ENCODE measurements at places on chromosomes 3 and 15.

DNA sequence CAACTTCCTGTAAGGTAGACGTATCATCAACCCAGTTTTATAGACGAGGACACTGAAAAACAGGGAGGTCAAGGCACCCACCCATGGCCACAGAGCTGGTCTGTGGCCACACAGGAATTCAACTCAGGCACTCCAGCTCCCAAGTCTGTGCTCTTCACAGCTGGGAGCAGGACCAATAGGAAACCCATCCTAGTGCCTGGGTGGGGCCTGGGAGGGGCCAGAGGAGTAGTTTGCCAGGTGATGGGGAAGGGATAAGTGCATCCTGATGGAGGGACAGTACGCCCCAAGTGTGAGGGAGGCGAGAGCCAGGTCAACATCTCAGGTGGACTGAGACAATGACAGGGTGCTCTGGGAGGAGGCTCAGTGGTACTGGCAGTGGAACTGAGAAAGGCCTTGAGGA lies 22.0 kb downstream of the KIF9 start:
- no peak for DNase-seq

DNA sequence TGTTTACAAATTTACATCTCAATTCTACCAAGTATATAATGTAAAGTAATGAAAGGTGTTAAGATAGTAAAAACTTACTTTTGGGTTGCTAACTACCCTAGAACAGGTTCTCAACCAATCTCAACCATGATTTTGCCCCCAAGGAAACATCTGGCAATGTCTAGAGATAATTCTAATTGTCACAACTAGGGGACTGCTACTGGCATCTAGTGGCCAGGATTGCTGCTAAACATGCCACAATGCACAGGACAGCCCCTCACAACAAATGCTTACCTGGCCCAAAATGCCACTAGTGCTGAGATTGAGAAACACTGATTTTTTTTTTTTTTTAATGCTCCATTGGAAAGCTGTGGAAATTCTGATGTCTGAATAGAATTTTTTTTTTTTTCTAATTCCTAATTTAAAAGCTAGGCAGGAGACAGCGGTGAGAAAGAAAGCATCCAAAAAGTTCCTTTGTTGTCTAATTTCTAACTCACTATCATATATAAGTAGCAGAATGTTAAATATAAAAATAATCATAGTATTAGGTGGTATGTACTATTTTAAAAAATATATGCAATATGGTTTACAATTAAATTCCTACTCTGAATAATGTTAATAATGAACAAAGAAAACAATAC lies 81.5 kb downstream of the TJP1 start:
- DNase-seq, result no peak

DNA sequence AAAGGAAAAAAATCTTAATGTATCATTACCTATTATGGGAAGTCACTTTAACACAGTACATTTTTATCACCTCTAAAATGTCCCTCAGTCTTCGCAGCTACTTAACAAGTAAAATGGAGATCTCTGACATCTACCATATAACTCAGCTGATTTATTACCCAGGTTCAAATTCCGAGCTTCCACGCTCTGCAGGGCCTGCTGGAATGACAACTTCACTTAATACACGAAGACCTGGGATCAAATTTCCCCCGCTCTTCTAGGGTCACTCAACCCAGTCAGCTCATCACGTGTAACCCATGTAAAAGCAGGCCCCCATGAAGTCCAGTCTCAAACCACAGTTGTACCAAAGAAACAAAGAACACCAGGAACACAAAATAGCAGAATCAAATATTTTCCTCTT lies 44.2 kb upstream of the ACP3 start:
- DNase-seq, result no peak

DNA sequence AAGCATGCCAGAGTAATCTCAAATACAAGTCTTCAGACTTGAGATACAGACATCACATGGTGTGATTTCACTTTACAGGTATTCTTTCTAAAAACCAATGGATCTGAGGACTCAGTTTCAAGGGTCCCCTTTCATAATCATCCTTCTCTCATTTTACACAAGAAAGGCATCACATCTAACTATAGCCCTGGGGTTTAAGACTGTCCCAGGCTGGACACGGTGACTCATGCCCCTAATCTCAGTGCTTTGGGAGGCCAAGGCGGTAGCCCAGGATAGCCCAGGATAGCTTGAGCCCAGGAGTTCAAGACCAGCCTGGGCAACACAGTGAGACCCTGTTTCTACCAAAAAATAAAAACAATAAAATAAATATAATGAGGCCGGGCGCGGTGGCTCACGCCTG lies 36.4 kb downstream of the UBP1 start:
- no peak for DNase-seq

- DNase-seq, result no peak
Observed at GRCh38 chr3:171896316-171896715, 53.2 kb downstream of the TMEM212 start.

- DNase-seq, result no peak
Observed at GRCh38 chr15:28875461-28876000, 10.2 kb upstream of the APBA2 start.

DNA sequence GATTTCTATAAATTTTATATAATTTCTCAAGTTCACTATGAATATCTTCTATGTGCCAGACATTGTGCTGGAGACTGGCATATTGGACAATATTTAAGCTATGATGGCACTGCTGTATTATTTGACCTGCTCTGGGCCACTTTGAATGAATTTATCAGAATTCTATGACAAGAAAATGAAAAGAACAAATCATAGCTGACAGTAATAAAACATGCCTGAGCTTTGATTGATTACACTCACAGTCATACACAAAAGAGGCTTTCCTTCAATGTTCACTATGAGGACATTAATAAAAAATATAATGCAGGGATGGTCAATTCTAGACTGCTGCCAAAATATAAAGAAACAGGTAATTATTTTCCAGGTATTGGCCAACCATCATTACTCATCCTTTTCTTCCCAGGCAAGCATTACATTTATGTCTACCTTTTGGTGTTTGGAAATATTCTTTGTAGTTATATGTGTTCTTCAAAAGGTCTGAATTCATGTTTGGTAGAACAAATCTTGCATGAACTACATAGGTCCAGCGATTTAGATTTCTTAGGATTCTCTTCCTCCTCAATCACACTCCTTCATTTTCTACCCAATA lies 81.0 kb upstream of the ALCAM start:
- DNase-seq, result no peak

DNA sequence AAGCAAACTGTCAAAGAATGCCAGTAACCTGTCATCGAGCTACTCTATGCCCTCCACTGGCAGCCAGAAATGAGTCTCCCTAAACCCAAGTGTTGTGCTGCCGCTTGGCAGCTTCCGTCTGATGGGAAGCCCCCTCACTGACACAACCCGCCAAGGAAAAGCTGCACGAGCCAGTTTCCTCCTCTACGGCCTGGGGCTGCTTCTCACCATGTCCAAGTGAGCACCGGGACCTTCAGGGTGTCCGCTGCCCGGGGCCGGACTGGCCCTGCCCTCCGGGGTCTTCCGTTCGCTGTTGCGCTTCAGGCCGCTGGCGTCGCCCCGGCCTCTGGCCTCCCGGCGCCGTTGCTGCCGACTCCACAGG lies 490 bp downstream of the TOMM70 start:
- no peak for DNase-seq

- no peak for DNase-seq
Observed at GRCh38 chr3:27511724-27512422, 27.7 kb upstream of the SLC4A7 start.

DNA sequence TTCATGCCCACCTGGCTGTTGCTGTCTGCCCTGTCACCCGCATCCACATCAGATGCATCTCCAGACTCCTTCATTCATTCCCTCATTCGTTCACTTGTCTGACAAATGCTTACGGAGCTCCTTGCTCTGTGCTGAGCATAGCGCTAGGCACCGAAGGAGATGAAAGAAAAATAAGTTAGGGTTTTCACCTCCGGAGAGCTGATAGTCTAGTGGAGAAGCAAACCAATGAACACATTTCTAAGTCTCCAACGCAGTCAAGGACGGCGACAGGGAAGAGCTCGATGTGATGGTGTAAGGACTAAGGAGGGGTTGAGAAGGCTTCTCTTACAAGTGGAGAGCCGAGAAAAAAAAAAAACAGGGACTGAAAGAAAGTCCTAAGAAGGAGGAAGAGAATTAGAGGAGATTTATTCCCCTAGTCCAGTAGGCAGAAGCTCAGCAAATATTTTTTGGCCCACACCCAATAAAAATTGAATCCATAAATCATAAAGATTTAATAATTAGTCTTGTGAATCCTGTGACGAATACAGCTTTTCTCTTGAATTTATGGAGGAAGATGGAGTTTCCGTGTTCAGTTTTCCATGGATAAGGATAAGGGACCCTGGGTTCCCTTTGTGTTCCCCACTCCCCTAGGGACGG lies 127.2 kb upstream of the DLG1 start:
- DNase-seq, result no peak

DNA sequence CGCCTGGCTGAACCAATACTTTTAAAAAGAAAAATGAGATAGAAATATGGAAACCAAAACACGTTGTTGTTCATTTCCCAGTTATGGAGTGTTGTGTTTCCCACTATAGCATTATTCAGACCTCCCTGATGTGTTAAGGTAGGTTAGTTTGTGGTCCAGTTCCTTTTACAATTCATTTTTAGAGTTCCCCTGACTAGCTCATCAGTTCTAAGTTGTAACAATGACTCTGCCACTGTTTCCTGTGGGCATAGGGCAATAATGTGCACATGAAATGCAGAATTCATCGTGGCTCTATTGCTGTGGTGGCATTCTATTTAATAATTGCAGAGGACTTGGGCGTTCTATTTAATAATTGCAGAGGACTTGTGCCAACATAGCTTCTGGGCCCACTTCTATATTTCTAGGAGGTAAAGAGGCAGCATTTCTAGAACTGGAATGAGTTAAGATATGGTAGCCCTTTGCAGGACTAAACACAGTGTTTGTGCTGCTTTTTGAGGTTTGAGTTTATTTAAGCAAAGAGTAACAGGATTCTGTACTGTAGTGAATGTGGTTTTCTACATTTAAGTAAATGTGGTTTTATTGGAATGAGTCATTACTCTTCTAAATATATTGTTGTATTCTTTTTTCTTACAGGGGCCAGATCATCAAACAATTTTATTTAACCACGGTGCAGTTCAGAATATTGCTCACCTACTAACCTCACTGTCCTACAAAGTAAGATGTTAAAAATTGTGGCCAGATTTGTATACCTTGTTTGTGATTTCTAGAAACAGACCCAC lies 47.5 kb downstream of the ARMC8 start:
- no peak for DNase-seq

GRCh38 chr3:108406661-108407206 lies 103.7 kb downstream of the MYH15 start:
- no peak for DNase-seq

DNA sequence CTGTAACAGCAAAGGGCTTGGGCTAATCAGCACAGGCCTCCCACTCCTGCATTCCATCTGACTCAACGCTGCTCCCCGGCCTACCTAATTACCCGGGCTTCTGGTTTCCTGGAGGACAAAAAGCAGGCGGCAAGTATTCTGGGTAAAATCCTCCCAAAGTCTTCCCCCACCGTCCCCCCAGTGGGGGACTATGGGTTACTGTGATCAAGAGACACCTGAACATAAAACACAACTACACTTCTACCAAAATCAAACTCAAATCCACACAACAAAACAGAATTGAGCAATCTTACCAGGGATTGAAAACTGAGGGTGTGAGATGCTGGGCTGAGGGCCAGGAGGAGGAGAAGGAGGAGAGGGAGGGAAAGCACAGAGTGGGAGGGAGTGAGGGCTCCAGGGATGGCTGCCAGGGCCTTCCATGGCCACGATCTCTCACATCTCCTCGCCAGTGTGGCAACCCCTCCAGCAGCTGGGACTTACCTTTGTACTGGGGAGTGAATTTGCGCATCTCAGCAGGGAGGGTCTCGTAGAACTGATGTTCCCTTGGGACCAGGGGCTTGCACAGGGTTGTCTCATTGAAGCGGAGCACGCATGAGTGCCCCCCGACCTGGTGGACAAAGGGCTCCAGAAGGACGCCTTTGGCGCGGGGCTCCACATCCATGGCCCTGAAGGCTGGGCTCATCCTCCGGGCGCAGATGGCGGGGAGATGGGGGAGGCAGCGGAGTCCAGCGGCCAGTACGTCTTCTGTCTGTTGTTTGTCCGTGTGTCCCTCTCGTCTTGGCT lies 9.1 kb upstream of the NCKIPSD start:
- no peak for DNase-seq

DNA sequence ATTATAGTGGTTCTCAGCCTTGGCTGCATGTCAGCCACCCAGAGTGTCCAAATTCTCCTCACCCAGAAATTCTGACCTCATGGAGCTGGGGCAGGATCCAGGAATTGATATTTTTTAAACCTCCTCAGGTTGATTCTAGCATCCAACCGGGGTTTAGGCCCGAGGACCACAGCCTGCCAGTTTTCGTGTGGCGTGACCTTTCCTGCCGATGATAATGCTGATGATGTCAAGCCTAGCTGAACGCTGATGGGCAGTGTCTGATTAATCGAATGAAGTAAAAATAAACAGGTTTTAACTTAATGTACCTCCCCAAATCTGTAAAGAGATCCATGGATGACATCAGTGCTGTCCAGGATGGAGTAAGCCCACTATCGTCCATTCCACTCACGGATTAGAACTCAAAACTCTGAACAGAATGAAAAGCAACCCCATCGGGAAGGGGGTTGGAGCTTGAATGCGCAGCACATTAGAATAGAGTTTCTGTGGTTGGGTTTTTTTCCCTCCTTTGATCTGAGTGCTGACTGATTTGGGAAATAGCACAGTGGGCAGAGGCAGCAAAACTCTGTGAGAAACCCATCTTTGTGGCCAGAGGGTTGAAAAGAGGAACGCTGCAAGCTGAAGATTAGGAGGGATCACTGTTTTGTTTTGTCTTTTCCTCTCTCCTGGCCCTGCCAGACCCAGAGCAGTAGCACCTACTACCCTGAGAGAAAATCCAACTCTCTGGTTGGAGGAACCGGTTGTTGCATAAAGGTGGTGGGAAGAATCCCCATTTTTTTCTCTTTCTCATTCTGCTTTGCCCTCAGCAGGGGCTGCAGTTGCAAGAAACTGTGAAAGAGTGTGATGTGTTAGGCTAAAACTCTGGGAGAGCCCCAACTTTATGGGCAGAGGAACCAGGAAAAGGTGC lies 153.9 kb downstream of the APBA2 start:
- no peak for DNase-seq

DNA sequence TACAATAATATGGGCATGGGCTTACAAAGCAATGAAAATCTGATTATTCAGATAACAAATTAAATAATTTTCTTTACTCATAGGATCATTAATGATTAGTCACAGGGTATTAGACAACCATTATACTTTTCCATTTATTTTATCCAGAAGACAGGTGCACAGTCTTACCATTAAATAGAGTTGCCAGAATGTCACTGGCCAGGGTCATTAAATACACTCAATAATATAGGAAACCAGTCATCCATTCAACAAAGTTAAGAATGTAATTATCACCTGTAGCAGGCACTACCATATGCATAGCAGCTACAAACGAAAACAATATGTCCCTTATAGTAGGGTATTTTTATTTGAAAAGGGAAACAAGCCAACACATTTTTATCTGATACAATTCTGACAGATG lies 16.1 kb downstream of the ROBO1 start:
- DNase-seq, result no peak

- DNase-seq, result no peak
Observed at GRCh38 chr15:85750319-85751290, 44.1 kb downstream of the KLHL25 start.

GRCh38 chr3:60047426-60048200 lies 997.8 kb upstream of the CFAP20DC start:
- DNase-seq, result no peak

Measured in activated CD8-positive, alpha-beta memory T cell treated with anti-CD3 and anti-CD28 coated beads for 1 hour (primary cell).